ENCODE measurements at places on chromosomes 16 and 17. TPM values are rescaled to one million over a fixed set of nuclear protein-coding genes. Genes with fewer than 3 reads are reported as not detected.

GRCh38 chr16:29983420-29984136 is 9.9 kb downstream of the TAOK2 start:
- no peak for DNase-seq

Gene NPIPA2
- 4.1 TPM for total RNA-seq

DNA sequence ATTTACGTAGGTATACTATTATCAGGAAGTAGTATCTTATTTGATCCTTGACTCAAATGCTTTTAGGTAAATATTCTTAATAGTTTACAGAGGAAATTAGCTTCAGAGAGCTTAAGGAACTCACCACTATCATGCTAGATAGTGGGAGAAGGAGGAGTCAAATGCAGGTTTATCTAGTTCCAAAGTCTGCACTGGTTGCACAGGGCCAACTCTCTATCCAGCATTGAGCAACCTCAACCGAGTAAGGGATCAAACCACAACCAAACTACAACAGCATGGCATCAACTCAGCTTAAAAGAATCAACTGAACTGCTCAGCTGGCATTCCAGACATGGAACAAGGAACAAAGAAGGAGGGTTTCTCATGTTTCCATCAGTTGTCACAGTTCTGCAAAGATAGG is 306.0 kb downstream of the MAF start:
- DNase-seq: no peak

DNA sequence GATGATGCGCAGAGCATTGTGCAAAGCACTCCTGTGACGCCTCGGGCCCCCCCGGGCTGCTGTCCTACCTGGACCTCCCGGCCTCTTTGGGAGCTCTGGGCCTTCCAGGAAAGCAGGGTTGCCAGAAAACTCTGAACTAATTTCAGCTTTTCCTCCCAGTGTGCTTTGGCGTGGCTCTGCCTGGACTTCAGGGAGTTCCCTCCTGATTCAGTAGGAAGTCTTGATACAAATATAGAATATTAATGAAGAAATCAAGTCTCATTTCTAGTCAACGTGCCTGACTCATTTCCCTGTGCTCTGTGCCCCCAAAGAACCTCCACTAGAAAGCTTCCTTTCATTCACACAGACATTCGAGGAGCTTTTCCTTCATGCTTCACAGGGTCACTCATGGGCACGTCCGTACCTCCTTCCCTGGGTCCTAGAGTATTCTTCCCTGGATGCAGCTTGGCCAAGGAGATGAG is 84.0 kb upstream of the NOL11 start:
- DNase-seq: no peak

- DNase-seq: no peak
Observed at GRCh38 chr17:50640686-50641351, 6.1 kb downstream of the ABCC3 start.

DNA sequence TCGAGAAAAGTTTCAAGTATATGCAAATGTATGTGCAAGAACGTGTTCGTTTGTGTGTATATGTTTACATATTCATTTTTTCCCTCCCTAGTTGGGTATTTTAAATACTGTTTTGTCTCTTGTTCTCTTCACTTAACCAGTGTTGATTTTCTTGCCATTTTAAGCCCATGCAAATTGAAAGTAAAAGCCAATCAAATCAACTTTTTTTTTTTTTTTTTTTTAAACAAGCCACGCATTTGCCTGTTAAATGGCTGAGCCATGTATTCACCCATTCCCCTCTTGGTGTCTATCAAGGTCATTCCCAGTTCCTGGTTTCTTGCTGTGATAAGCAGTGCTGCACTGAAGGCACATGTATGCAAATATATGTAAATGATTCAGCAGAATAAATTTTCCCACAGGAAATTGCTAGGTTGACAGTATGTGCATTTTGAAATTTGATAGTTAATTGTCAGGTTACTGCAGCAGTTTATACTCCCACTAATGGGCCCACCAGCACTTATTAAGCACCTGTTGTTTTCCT is 12.2 kb downstream of the ABCC1 start:
- DNase-seq: no peak

Gene DBNDD1
- 3.5 TPM for total RNA-seq

DNA sequence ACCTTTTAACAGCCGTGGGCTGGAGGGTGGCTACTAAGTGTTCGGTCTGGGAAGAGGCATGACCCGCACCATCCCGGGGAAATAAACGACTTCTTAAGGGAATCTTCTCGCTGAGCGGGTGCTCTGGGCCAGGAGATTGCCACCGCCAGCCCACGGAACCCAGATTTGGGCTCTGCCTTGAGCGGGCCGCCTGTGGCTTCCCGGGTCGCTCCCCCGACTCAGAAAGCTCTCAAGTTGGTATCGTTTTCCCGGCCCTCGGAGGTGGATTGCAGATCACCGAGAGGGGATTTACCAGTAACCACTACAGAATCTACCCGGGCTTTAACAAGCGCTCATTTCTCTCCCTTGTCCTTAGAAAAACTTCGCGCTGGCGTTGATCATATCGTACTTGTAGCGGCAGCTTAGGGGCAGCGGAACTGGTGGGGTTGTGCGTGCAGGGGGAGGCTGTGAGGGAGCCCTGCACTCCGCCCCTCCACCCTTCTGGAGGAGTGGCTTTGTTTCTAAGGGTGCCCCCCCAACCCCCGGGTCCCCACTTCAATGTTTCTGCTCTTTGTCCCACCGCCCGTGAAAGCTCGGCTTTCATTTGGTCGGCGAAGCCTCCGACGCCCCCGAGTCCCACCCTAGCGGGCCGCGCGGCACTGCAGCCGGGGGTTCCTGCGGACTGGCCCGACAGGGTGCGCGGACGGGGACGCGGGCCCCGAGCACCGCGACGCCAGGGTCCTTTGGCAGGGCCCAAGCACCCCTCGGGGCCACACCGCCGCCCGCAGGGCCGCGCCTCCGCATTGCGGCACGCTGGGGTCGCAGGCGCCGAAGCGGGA is 3.6 kb upstream of the CBX4 start:
- DNase-seq: no peak

DNA sequence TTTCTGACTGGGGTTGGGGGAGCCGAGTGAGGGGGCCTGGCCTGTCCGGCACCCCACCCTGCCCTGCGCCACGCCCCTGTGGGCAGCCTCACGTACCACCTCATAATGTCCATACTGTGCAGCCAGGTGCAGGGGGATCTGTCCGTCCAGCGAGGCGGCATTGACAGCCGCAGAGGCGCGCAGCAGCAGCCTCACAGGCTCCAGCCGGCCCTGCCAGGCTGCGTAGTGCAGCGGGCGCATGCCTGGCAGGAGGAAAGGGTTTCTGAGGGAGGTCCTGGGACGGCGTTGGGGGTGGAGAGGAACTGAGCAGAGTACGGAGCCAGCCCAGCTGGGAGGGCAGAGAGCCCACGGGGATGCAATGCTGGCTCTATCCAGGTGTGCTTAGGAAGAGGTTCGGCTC is 8.4 kb downstream of the CASKIN2 start:
- DNase-seq: no peak

Measured in mammary epithelial cell (primary cell).